ENCODE measurements at places on chromosomes 1 and 21. TPM values are rescaled to one million over a fixed set of nuclear protein-coding genes. Genes with fewer than 3 reads are reported as not detected.

S100A7 gene
- total RNA-seq: not detected

TEX38 gene
- not detected for total RNA-seq

LCE1B gene
- not detected for total RNA-seq

ARHGAP29 gene
- 44.5 TPM for total RNA-seq

ATP1A2 gene
- not detected for total RNA-seq

TPTE gene
- 1.1 TPM for total RNA-seq

PLA2G5 gene
- not detected for total RNA-seq

CTSK gene
- 90.2 TPM for total RNA-seq

CHRM3 gene
- under 0.01 TPM for total RNA-seq

PRAMEF6 gene
- total RNA-seq: not detected

IL12RB2 gene
- total RNA-seq: not detected

GAS5 gene
- total RNA-seq: 433 TPM

PRRX1 gene
- total RNA-seq: 370 TPM

COL8A2 gene
- 6.7 TPM for total RNA-seq

KRTAP10-2 gene
- not detected for total RNA-seq

FRRS1 gene
- 22.8 TPM for total RNA-seq

CELA2B gene
- total RNA-seq: not detected

CFAP107 gene
- total RNA-seq: not detected

HSPA13 gene
- 158 TPM for total RNA-seq

FAM78B gene
- not detected for total RNA-seq

ROR1 gene
- 13.6 TPM for total RNA-seq

NBPF6 gene
- total RNA-seq: 1.1 TPM

SLC44A3 gene
- total RNA-seq: 0.29 TPM

FGR gene
- not detected for total RNA-seq

NPHP4 gene
- 8.3 TPM for total RNA-seq

FALEC gene
- not detected for total RNA-seq

KCNK2 gene
- total RNA-seq: 0.44 TPM

SPSB1 gene
- total RNA-seq: 33.7 TPM

SMPDL3B gene
- not detected for total RNA-seq

DNAJC6 gene
- total RNA-seq: 2.4 TPM

CIART gene
- total RNA-seq: 3.4 TPM

ACKR1 gene
- total RNA-seq: not detected

GALNT2 gene
- 89.0 TPM for total RNA-seq

ASCL5 gene
- total RNA-seq: not detected

USH2A gene
- under 0.01 TPM for total RNA-seq

SPRTN gene
- total RNA-seq: 23.3 TPM

LCE2A gene
- not detected for total RNA-seq

FCN3 gene
- total RNA-seq: not detected

AVPR1B gene
- total RNA-seq: not detected

FAM151A gene
- total RNA-seq: not detected

FCER1G gene
- total RNA-seq: not detected

TCHH gene
- 0.14 TPM for total RNA-seq

UTS2 gene
- not detected for total RNA-seq

BEND5 gene
- not detected for total RNA-seq

SEC16B gene
- total RNA-seq: 2.0 TPM

LCE3D gene
- not detected for total RNA-seq

HSD11B1 gene
- 11.6 TPM for total RNA-seq

VAV3 gene
- total RNA-seq: 0.57 TPM

ZNF670 gene
- 2.9 TPM for total RNA-seq

AK5 gene
- total RNA-seq: 17.1 TPM

AMY2A gene
- total RNA-seq: not detected

KDF1 gene
- not detected for total RNA-seq

G0S2 gene
- total RNA-seq: 78.7 TPM

CLIC6 gene
- not detected for total RNA-seq

LHX8 gene
- not detected for total RNA-seq

F13B gene
- not detected for total RNA-seq

STUM gene
- total RNA-seq: not detected

DISP3 gene
- not detected for total RNA-seq
